CD14-positive monocyte (primary cell): ENCODE measurements at places on chromosomes 4 and X.
A peak's percentile ranks its signal among the peaks of the same experiment; 100 is the strongest.

DNA sequence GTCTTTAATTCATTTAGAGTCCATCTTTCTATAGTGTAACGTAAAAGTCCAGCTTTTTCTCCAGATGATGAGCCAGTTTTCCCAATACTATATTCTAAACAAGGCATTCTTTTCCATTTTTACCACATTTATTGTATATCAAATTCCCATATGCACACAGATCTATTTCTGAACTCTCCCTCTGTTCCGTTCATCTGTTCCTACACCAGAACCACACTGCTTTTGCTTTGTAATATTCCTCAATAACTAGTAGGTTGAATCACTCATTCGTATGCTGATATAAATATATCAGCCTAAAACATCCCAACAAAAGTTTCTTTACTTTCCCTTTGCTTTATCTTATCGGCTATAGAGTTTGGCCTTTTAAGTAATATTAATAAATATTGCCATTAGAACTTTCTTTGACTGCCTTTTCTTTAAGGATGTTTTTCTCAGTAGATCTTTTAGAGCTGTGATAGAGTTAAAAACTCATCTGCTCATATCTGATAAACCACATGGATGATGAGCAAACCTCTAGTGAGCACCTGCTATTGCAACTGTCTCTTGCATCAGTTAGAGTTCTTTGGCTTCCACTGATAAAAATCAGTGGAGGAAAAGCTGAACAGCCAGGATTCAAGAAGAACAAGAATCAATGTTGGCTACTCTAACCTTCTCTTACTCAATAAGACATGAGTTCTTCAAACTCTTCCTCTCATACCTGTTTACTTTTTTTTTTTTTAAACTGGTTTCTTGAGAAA lies 13.1 kb upstream of the RPL34 start:
- DNase-seq: no peak

- DNase-seq: no peak
Observed at GRCh38 chrX:134371133-134371532, 88.8 kb upstream of the HPRT1 start.

GRCh38 chr4:68176904-68177303 lies 47.2 kb upstream of the TMPRSS11F start:
- DNase-seq: no peak

DNA sequence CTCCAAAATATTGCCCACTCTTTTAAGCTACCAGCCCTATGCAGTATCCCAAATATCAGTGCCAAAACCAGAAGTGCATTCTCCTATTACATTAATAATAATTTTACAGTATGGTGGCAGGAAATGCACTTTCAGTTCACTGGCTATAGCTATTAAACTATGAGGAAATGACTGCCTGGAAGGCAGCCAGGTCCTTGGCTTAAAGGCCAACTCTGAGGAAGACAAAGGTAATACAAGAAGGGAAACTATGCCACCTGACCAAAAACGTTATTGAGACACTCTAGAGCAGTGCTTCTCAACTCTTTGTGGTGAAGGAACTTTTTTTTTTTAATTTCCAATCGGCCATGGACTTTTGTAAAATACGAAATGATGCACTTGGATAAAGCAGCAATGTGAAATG lies 133.6 kb upstream of the VAMP7 start:
- peak; percentile 2 for DNase-seq

GRCh38 chrX:15790769-15791290 lies 546 bp downstream of the ZRSR2 start:
- peak; percentile 34 for DNase-seq

- no peak for DNase-seq
Observed at GRCh38 chr4:181508601-181509000, 734.6 kb upstream of the TENM3 start.

DNA sequence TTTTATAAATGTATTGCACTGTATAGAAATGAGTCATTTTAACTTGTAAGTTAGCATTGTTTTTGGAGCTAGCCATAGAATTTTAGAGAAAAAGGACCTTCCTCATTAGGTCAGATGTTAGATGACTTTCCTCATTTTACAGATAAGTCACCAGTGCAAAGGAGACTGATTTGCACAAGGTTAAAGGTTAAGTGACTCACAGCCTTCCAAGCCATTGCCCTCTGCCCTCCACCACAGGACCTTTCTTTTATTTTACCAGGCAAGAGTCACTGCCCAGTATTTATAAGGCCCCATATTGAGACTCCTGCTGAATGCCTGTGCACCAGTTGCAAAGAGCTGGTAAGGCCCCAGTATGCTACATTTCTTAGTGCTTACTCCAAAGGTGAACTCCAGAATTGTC lies 4.2 kb upstream of the ABCG2 start:
- DNase-seq: no peak

- DNase-seq: no peak
Observed at GRCh38 chr4:65976287-65976686, 306.0 kb upstream of the EPHA5 start.
